CD4-positive, CD25-positive, alpha-beta regulatory T cell (primary cell): ENCODE measurements at places on chromosomes 2 and 18. TPM values are rescaled to one million over a fixed set of nuclear protein-coding genes. Genes with fewer than 3 reads are reported as not detected.

SCN2A gene
- polyA plus RNA-seq = not detected

- no peak for DNase-seq
Observed at GRCh38 chr18:50172367-50172766, 22.6 kb downstream of the MYO5B start.

DNA sequence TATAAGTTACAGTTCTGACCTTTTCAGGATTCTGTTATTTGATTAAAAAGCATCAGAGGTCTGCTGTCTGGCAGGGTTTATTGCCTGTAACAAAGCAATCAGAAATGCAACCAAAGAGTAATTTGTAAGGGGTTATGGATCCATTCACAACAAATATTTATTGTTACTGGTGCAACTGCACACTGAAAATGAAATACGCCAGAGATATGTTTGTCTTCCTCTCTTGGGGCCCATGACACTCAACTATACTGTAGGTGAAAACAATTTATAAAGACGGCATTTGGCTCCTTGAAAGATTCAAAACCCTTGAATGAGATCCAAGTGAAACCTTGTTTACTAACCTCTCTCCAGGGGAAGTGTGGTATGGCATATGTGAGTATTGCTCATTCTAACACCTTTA lies 452.2 kb downstream of the MBD2 start:
- no peak for DNase-seq

DNA sequence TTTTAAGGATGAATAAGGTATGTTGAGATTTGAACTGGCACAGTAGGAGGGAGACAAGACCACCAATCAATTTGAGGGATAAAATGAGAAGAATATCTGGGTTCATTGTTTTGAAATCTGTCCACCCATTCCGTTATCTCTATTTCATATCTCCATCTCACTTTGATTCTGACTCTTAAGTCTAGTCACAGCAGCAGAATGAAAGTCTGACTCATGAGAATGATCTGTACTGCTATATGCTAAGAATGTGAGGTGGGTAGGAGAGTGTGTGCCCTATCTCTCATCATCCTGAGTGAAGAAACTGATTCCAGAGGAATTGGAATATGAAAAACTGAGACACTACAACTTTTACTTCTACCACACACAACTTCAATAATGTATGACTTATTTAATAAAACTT lies 1994.5 kb upstream of the PIK3C3 start:
- DNase-seq = no peak

DNA sequence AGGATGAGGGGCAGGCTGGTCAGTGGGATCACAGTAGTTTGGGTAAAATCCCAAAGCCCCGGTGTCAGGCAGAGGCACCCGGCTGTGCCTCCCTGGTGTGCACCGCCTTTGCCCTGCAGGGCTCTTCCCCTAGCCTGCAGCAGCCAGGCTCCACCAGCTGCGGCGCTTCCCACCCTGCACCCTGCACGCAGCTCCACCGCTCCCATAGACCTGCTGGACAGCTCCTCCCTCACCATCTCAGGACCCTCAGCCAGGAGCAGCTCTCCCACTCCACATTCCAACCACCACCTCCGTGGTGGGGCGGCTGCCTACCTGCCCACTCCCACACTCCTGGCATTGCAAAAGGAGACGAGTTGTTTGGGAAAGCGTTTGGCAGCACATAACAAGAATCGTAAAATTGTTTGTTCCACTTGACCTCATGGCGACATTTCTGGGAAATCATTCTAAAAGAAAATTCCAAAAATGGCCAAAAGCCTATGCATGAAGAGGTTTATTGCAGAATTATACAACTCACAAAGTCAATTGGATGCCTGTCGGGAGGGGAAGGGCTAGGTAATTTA lies 287.4 kb upstream of the HDAC4 start:
- DNase-seq = no peak

GALNT3 gene
- 2.3 TPM for polyA plus RNA-seq

GRCh38 chr2:71465356-71465755 lies 12.0 kb downstream of the DYSF start:
- DNase-seq = no peak

LAMA1 gene
- polyA plus RNA-seq = not detected

GRCh38 chr2:231161877-231162329 lies 36.5 kb upstream of the ARMC9 start:
- no peak for DNase-seq

HOXD12 gene
- polyA plus RNA-seq = not detected
